ENCODE measurements at places on chromosomes 7 and 10.
A peak's percentile ranks its signal among the peaks of the same experiment; 100 is the strongest.

GRCh38 chr10:6045314-6045848 lies 16.8 kb downstream of the IL2RA start:
- peak; percentile 39 for DNase-seq

GRCh38 chr7:43856996-43857395 lies 12.3 kb downstream of the MRPS24 start:
- DNase-seq = no peak

GRCh38 chr10:89367529-89367928 lies 10.3 kb upstream of the IFIT1B start:
- DNase-seq = no peak

- no peak for DNase-seq
These were observed 95.8 kb downstream of the PARD3 start for GRCh38 chr10:34719328-34719727.

- DNase-seq = no peak
These were observed 185.5 kb downstream of the ZNF365 start for GRCh38 chr10:62559481-62560200.

- no peak for DNase-seq
These were observed 2.4 kb downstream of the BNIP3 start for GRCh38 chr10:131979336-131979735.

DNA sequence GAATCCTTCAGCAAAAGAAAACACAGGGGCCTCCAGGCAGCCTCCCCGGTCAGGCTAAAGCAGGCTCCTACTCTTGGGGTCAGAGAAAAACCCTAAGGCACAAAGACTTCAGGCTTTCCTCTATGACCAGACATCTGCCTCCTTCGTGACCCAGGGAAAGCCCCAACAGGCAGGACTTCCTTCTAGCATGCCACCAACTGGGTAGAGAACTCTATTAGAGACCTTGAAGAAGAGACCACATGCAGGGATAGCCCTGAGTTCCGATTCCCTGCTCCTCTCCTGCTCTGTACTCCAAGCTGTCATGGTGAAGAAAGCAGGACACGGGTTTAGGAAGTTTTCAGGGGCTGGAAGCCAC lies 1.3 kb downstream of the TRPV6 start:
- no peak for DNase-seq

GRCh38 chr7:151768805-151769187 lies 108.1 kb downstream of the PRKAG2 start:
- no peak for DNase-seq

GRCh38 chr10:44827431-44828006 lies 83.6 kb upstream of the TMEM72 start:
- DNase-seq = no peak

DNA sequence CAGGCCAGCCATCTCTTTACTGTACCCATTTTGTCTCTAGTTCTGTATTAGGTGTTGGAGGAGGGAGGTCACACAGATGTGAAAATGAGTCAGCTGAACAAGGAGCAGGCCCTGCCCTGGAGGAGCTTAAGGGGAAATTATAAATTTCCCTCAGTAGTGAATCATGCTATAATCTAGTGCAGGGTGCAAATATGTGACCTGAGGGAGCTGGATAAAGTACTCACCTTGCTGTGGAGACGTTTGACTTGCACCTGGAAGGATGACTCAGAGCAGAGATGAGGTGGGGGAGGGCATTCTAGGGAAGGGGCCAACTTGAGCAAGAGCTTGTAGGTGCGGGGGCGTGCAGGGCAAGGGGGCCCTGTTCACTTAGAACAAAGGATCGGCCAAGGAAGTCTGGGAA lies 610.6 kb downstream of the SDK1 start:
- DNase-seq = no peak

GRCh38 chr10:84290235-84290634 lies 38.2 kb upstream of the CCSER2 start:
- DNase-seq = no peak

- DNase-seq = no peak
These were observed 1.5 kb downstream of the LZTS2 start for GRCh38 chr10:101000915-101001658.

GRCh38 chr7:46972205-46972604 lies 609.7 kb downstream of the TNS3 start:
- DNase-seq = no peak

GRCh38 chr7:32583791-32584190 lies 88.5 kb downstream of the AVL9 start:
- DNase-seq = no peak

DNA sequence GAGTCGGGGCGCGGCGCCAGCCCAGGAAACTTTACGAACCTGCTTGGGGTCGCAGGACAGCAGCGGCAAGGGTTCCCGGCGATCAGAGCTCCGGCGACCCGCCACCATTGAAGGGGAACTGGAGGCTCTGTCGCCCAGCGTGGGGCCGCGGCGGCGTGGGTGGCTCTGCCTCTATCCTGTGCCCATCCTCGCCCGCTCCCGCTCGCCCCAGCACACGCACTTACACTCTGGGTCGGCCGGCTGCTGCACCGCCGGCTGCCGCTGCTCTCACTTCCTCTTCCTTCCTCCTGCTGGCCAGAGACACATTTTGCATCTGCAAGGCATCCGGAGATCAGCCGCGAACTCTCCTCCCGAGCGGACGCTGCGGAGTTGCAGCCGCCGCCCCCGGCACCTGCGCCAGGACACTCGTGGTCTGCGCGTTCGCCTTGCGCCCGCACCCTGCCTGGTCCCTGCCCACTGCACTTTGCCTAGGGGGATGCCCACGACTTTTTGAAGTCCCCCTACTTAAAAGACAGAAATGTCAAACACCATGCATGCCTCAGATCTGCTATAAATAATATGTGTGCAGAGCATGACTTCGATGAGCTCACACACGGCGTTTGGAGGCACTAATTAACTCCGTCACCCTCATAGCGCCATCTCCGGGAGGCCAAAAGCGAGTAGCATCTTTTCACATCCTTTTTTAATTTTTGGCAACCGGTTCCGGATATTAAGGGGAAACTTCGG lies at the start of gene ELMO1:
Gene ELMO1, minus strand, starts transcription at position 229 of the 726 bp plus-strand sequence. CDS start 106,174 bp downstream, outside the sequence.
- DNase-seq = peak; percentile 77

DNA sequence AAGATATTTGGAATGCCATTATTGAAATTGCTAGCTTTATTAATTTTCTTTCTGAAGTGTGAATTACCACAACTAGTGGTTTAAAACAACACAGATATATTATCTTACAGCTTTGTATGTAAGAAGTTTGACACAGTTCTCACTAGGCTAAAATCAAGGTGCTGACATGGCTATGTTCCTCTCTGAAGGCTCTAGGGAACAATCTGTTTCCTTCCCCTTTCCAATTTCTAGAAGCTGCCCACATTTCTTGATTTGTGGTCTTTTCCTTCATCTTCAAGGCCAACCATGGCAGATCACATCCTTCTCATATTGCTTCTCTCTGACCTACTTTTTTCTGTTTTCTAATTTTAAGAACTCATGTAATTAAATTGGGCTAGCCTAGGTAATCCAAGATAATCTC lies 43.3 kb upstream of the SLC26A3 start:
- no peak for DNase-seq

DNA sequence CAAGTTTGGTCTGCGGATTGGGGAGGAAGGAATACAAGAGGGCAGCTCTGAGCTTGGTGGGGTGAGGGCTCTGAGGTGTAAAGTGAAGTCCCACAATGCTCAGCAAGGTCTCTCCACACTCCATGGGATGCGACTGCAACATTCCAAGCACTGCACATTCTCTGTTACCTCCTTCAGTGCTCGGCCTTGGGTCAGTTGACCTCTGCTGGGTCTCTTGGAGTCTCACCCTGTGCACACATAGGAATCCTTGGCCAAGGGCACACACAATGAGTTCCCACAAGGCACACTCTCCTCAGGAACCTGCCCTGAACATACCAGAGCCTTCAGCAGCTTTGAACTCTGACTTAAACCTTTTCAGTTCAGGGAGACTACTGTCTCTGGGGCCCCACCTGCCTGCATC lies 2.4 kb upstream of the WDFY4 start:
- no peak for DNase-seq

DNA sequence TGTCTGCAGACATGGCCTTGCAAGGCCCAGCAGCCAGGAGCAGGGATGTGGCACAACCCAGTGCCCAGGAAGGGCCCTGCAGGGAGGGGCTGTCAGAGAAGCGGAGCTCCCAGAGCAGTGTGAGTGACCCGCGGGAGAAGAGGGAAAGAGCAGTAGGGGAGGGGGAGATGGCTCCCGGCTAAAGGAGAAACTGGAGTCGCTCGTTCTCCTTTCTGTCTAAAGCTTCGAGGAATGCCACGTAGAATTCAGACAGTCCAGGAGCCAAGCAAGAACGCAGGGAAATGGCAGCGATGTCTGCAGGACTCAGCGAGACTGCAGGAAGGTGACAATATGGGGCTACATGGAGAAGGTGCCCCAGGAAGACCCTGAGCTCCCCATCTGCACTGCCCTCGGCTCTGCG lies 22.4 kb upstream of the HABP2 start:
- no peak for DNase-seq

DNA sequence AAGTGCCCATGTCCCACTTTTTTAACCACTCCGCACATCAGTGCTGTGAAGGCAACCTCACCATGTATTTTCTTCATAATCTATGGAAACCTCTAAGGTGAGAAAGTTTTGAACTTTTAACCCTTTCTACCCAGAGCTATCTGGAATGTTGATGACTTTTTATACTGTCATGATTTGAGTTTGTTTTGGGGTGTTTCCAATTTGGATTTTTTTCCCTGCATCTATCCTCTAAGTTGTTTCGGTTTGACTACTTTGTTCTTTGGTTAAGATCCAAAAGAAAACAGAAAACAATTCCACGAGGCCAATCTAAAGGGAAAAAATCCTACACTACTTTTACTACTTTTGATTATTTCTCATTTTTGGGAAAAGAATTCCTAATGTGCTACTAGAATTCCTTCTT lies 279.7 kb downstream of the USP6NL start:
- no peak for DNase-seq

GRCh38 chr7:100752994-100753393 lies 19.6 kb downstream of the ZAN start:
- DNase-seq = no peak

DNA sequence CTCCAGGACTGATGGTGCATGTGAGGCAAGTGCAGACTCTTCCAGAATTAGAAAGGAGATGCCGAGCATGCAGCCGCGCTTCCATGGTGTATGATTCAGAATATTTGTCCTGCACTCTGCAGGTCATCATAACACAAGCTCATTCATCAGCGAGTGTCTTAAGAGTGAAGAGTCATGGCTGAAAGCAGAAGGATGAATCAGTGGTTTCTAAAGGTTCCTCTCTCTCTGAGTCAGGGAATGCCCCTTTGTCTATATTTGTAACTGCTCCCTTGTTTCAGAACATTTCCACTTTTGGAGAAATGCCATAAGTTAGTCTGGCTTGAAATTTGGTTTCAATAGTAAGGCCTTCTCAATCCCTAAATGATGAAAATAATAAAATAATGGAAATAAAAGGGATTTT lies 52.3 kb downstream of the HECW1 start:
- DNase-seq = no peak

- no peak for DNase-seq
These were observed 5.8 kb downstream of the PLA2G12B start for GRCh38 chr10:72948762-72949161.

GRCh38 chr7:93249491-93250148 lies 17.5 kb downstream of the VPS50 start:
- no peak for DNase-seq

DNA sequence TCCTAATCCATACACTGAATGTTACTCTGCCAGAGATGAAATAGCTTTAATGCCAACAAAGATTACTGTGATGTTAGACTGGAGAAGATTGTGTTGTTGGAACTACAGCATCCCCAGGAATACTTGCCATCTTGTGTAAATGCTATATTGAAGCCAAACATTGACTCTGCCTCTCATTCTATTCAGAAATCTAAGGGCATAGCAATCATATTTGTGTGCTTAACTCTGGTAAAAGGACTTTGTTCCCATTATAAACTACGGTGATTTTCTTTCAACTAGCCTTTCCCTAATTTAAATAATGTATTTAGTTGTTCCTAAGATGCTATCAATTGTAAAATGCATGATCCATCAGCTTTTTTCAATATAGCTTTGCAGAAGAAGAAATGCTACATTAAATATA lies 498.4 kb upstream of the LRRN3 start:
- no peak for DNase-seq

DNA sequence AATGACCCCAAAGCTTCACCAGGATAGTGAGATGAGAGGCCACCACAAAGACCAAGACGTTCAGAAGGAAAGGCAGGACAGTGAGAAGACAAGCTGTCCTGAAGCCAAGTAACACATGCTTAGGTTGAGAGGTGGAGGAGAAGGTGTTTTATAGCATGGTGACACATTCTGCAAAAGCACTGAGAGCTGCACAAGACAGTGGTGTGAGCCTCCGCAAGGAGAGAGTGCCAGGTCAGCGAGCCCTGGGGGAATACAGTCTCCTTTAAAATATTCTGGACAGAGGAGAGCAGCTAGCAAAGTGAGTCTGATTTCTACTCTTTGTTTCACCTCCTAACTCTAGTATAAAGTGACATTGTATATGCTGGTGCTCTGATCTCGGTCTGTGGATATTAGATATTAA lies 68.0 kb upstream of the VKORC1L1 start:
- no peak for DNase-seq

DNA sequence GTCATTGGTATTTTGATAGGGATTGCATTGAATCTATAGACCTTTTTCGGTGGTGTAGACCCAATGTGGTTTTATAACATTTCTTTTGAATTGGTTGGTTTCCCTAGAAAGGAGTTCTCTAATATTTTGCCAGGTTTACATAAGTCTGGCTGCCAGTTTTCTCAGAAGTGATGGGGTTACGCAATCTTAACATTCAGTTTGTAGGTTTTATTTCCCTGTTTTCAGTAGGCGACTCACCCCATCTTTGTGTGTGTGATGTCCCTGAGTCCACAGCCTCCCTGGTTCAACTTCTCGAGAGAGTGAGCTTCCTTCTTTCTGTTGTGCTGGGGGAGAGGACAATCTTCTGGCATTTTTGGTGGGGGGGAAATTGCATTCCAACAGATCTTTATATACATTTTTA lies 9.6 kb upstream of the KIF5B start:
- no peak for DNase-seq

DNA sequence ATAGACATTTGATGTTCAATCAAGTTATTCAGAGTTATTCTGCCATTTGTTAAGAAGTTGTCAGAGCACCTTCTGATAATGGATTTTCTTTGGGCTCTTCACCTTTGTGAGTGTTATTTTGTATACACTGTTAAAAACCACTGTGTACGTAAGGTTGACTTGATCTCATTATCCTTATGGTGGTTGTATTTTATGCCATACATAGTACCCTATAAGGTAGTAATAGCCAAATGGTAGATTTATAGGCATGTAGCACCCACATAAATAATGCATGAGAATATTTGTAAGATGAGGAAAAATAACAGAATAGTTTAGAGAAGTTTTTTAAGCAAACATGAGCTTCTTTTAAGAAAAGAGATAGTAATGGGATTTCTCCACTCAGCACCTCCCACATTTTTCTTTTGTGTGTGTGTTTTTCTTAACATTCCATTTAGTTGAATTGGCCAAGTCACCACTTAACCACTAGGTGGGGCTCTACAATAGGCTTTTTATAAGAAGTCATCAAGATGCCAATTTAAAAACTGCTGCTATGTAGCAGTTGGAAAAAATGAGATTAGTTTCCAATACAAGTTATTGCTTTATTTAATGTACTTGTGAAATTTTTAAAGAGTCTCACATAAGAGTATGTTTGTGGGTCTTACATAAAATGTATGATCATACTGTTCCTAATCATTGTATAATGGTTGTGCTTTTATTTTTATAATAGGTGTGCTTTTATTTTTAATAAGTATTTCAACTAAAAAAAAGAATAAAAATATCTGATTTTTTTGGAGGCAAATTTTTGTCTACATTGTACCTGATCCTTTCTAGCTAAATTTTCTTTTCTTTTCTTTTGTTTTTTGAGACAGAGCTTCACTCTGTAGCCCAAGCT lies 41.1 kb upstream of the STMP1 start:
- peak; percentile 23 for DNase-seq

All from stimulated activated CD4-positive, alpha-beta T cell treated with anti-CD3 and anti-CD28 coated beads, Interleukin-2, amount 100 ng/mL, for 24 hours (primary cell).